ENCODE measurements at places on chromosomes 5 and 9. TPM values are rescaled to one million over a fixed set of nuclear protein-coding genes. Genes with fewer than 3 reads are reported as not detected.

- no peak for DNase-seq
Observed at GRCh38 chr9:30103647-30104394, 2280.6 kb upstream of the ACO1 start.

DNA sequence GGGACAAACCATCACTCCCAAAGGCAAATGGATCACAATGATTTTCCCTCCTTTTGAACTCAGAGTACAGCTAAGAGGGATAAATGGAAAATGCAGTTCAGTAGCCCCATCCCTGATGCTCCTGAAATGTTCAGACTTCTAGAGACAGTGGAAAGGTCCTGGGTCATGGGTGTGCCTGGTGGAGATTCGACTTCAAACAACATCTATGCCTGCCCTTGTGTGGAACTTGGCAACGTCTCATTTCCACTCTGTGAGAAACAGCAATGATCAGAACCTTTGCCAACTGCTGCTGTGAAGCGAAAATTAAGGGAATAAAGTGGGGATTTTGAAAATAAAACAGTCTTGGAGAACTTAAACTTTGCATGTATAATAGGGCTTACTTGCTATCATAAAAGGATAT is 778.1 kb downstream of the SEMA5A start:
- DNase-seq: no peak

DNA sequence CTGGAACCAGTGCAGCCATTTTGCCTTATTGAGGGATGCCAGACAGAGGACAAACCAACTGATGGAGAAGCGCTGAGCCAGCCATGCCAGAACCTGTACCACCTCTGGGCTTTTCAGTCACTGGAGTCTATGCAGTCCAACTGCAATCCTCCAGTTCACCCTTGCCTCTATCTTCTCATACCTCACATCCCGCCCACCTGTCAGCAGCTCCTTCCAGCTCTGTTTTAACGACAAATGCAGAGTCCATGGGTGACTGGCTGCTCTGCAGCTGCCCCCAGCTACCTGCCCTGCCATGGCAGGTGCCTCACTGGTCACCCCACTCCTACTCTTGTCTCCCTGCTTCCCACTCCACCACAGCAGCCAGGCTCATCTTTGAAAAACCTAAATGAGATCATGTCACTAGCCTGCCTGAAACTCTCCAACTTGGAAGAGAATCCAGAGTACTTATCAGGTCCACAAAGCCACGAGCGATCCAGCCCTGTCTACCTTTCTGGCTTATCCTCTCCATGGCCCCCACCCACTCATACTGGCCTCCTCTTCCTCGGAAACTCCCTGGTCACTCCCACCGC is 14.0 kb upstream of the ACSL6 start:
- no peak for DNase-seq

- peak; percentile 78 for DNase-seq
Observed at GRCh38 chr9:129609486-129610212, 11.3 kb downstream of the C9orf50 start.

GRCh38 chr9:35073279-35073612 is 821 bp upstream of the VCP start:
- no peak for DNase-seq

DNA sequence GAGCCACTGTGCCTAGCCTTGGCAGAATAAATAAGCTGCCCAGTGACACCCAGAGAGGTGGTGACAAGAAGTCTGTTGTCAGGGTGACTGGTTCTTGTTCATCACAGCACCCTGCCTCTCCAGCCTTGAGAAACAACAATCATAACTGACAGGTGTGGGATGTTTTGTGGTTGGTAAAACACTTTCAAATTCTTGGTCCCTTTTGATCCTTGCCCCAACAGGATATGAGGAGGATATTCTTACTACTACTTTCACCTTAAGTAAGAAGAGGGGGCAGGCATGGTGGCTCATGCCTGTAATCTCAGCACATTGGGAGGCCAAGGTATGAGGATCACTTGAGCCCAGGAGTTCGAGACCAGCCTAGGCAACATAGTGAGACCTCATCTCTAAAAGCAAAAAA is 14.2 kb upstream of the FRRS1L start:
- no peak for DNase-seq

Gene SLC6A7
- 0.10 TPM for total RNA-seq

Gene C9orf50
- total RNA-seq: not detected

Gene CEP72
- 10.9 TPM for total RNA-seq

All from ureter (tissue), 1 donor.